ENCODE measurements at places on chromosomes 7 and 10. TPM values are rescaled to one million over a fixed set of nuclear protein-coding genes. Genes with fewer than 3 reads are reported as not detected.

DNA sequence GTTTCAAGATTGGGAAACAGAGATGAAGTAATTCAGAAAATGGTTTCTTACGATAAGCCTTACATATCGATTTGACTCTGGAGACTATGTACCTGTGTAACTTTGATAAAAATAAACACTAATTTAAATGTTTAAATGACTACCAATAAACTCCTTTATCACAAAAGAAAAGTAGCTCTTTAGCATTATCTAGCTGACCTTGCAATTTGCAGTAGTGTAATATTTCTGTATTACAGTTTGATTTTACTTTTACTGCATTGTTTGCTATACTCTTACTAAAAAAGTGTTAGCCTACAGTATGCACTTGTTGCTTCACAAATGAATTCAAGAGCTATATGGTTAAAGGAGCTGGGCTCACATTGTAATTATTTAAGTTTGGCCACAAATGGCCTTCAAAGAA, 77.8 kb upstream of the ZNF804B start:
- DNase-seq: no peak

GRCh38 chr7:105653441-105654005, 72.2 kb upstream of the EFCAB10 start:
- no peak for DNase-seq

- DNase-seq: no peak
Observed at GRCh38 chr7:92325173-92325572, 79.4 kb downstream of the ANKIB1 start.

DNA sequence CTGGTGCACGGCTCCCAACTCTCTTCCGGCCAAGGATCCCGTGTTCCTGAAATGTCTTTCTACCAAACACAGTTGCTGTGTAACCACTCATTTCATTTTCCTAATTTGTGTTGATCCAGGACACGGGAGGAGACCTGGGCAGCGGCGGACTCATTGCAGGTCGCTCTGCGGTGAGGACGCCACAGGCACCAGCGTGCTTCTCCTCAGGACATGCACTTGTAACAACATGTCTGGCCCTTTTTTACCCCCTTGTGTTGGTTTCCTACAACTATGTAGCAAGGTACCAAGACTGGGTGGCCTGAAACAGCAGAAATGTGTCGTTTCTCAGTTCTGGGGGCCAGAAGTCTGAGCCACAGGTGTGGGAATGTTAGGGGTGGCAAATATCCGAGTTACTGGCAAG, 18.2 kb downstream of the CALML5 start:
- peak; percentile 69 for DNase-seq

DNA sequence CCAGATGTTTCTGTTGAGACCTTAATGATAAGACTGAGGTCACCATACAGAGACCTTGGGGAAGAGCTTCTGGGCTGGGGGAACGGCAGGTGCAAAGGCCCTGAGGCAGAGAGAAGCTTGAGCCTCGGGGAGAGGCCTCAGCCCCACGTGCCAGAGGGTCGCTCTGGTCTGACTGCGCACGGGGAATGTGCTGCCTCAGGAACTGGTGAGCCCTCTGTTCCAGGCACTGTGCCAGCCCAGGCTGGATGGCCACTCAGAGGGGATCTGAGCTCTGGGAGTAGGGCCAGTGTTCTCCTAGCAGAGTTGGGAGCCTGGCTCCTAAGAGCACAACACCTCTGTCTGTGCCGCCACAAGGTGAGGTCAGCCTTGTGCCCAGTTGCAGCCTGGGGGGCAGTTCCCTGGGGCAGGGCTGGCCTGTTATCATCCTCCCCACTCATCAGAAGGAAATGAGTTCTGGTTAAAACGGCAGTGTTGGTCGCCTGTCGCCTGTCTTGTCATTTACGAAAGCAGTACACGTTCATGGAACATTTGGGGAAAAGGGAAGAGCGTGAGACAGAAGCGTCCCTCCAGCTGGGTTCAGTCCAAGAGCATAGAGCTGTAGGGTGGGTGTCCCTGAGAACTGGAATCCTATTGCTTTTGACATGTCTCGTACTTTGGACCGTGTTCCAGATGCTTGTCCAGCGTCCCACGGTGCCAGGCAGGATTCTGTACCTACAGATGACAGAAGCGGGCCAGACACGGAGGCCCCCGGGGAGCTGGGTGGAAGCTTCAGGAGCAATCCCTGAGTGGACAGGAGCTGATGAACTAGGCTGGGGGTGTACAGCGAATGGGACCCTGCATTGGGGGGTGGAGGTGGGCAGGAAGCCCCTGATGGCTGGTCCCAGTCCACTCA, 4.3 kb downstream of the TTYH3 start:
- DNase-seq: no peak

DNA sequence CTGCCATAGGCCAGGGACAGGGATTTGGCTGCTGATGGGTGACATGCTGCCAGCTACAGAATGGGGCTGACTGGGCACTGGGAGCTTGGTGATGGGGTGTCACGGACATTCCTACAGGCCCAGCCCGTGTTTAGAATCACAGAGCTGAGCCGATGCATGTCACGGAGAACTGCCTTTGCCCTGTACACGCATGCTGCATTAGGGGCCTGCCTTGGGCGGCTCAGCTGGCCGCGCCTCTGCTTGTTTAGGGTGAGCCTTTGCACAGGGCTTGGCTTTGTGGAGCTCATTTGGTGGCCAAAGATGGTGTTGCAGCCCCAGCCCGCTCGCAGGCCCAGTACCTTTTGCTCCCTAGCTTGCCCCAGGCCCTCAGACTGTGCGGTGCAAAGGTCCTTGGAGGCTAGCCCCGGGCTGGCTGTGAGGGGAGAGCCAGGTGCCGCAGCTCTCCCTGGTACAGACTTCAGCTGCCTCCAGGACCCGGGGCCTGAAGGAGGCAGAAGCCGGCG, 108.4 kb upstream of the BTBD16 start:
- DNase-seq: no peak

DNA sequence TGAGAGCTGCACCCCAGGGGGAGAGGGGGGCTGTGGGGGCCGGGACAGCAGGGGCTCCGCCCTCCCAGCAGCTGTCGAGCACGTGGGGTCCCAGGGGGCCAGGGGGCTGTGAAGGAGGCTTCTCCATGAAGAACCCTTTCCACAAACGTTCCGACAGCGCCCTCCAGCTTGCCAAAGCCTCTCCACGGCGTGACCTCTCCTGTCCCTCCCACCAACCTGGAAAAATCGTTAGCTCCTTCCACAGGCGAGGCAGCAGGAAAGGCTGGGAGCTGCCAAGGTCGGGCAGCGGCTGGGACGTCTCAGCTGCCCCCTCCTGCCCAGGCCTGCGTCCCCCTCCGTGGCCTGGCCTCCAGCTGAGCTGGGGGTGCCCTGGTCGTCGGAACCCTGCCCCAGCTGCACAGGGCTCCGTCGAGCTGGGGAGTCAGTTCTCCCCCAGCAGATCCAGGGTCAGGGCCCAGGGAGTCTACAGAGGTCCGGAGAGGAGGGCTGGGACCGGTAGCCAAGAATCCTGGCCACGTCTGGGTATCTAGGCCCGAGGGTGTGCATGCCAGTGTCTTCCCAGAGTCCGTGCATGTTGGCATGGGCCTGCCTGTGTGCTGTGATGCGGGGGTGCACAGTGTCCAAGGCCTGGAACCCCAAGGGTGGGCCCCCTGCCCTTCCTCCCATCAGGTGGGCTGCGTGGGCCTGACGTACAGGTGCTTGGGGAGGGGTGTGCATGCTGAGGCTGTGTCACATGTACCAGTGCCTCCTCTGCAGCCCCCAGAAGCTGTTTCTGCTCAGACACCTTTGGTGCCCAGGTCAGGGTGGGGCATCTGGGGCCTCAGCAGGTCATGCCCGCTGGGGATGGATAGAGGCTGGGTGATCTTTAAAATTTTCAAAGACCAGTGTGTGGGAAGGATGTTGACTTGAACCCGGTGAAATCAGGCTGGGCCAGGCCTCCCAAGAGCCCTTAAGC, 66.5 kb downstream of the UNCX start:
- DNase-seq: no peak

GRCh38 chr10:86316990-86317389, 49.6 kb downstream of the GRID1 start:
- peak; percentile 28 for DNase-seq

DNA sequence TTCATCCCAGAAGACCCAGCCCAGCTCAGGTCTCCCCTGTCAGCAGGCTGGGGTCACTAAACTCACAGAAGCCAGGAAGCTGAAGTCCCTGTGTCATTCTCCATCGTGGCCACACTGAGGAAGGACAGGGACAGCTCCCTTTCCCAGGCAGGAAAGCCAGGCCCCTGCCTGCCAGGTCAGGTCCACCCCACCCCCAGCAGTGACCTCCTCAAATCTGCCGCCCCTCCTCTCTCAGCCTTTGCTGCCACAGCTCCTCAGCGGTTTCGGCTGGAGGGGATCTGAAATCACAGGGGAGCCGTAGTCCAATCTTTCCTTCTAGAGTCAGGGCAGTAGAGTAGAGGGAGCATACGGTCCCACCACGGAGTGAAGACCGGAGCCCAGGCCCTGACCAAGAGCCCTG, 150.9 kb upstream of the UNC5B start:
- no peak for DNase-seq

DNA sequence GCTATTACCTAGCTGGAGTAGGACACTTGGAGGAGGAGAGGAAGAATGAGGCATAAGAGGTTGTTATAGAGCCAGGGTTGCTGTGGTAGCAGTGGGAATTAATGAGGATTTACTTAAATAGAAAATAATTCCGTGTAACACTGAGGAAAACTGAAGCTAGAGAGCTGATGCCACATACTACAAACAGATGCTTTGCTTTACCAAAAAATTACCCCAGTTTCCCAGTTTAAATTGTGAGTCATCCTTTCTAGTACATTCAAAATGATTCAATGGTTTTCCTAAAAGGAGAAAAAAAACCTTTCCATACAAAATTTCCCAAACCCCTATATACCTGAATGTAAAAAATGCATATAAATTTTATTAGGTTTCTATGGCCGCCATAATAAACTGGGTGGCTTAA, 58.3 kb downstream of the ZNF518A start:
- no peak for DNase-seq

DNA sequence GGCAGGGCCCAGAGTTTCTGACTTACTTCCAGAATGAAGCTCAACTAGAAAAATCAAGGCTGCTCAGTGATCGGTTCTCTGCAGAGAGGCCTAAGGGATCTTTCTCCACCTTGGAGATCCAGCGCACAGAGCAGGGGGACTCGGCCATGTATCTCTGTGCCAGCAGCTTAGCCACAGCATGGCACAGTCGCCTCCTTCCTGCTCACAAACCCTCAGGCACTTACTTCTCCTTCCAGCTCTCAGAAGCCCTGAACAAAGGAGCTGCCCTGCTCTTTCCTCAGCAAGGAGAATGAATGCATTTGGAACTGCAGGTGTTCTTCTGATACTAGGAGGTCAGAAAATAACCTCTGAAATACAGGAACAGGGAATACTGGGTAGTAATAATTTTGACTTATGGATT, 219.7 kb upstream of the PRSS1 start:
- no peak for DNase-seq

DNA sequence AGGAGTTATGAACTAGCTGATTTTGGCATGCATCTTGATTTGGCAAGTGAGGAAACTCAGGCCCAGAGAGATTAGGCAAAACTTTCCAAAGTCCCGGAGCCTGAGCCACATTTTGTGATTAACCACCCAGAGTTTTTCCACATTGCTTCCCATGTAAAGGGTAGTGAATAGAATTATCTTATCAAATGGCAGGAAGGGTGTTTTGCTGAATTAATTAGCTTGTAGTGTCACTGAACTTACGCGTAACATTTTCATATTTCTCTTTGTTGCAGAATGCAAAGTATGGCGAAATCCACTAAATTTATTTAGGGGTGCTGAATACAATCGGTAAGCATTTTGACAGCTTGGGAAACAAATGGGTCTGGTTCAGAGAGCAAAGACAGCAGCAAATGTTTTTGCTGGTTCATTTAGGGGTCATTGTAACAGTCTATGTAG, 176.2 kb downstream of the ST7 start:
- no peak for DNase-seq

DNA sequence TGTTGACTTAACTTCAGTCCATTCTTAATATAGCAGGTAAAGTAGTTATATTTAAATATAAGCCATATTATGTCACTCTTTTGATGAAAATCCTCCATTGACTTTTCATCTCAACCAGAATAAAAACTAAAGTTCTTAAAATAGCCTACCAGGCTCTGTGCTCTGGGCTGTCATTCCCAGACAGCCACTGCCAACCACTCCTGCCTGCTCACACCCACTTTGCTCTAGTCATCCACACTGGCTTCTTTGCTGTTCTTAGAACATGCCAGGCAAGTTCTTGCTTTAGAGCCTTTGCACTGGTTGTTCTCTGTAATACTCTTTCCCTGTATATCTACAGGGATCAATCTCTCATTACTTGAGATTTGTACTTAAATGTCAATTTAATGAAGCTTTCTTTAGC, 80.6 kb downstream of the ZEB1 start:
- DNase-seq: no peak

DNA sequence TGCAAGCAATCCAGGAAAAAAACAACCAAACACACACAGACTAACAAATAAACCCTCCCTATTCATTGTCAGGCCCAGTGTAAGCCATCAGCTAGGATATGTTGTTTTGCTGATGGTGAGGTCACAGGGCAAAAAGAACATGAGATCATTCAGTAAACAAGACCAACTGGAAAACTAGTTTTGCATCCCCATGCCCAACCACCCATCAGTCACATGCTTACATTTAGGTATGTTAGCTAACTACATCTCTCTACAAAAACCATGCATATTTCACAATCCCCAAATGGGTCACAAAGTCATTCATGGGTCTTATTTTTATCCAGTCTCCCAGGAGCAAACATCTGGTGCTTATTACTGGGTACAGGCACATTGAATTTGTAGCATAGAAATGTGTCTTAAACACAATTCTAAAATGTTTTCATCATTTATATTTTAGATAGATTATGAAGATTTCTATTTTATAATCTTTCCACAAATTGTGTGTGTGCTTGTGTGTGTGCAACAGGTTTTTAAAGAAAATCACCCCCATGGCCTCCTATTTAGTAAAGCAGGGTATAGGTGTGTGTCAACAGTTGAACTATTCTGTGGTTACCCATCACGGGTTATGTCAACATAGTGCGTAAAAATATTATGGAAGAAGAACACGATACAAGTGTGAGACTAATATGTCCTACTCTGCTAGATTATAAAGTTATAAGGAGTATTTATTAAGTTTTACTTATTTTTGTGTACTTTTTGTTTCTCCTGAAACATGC, 103.8 kb upstream of the AKR1E2 start:
- DNase-seq: no peak

GRCh38 chr10:14683256-14683655, 91.4 kb downstream of the FAM107B start:
- no peak for DNase-seq

DNA sequence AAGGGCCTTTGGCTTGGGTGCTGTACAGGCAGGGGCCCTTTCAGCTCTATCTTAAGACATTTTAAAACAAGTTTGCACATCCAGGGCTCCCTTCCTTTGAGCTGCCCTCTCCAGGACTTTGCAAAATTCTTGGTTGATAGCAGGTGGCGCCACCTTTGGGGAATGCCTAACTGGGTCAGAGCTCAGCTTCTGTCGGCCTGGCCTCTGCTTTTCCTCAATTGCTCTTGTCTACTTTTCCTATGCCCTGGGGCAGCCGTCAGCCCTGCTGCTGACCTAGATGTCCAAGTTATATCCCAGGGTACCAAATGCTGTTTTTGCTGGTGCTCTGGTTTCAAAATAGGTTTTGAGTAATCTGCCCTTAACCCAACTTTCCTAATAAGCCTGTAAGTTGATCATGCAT, 65.8 kb downstream of the APBB1IP start:
- no peak for DNase-seq

The FAM25A gene
- total RNA-seq: not detected

The WDR86 gene
- total RNA-seq: 19.4 TPM

The SCART1 gene
- 3.3 TPM for total RNA-seq

The NUPR2 gene
- total RNA-seq: not detected

The PRPS1L1 gene
- not detected for total RNA-seq

The TET1 gene
- total RNA-seq: 5.7 TPM

The GDF2 gene
- not detected for total RNA-seq

The SMKR1 gene
- not detected for total RNA-seq

The PTER gene
- 14.2 TPM for total RNA-seq

The TAS2R3 gene
- 0.61 TPM for total RNA-seq
